Activated CD8-positive, alpha-beta memory T cell treated with anti-CD3 and anti-CD28 coated beads for 1 hour (primary cell): ENCODE measurements at places on chromosomes 3 and 15.

- no peak for DNase-seq
Observed at GRCh38 chr3:5126586-5126985, 4.5 kb downstream of the ARL8B start.

GRCh38 chr3:15321349-15321748 lies 11.0 kb downstream of the SH3BP5 start:
- DNase-seq, result no peak

DNA sequence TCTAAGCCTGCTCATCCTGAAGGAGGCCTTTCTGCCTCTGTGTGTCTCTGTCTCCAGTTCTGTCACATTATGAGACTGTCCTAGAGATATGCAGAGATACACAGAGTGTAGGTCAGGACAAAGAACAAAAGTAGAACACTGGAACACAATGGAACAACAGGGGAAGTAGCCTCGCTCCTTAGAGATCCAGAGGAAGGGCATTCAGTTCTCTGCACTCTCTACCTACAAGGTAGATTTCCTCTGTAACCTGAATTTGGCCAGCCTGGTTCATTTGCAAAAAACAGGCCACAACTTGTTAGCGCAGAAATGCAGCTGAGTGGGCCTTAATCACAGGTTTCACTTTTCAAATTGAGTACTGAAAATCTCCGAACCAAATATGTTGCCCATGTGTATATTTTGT lies 19.4 kb downstream of the NEK10 start:
- DNase-seq, result no peak

DNA sequence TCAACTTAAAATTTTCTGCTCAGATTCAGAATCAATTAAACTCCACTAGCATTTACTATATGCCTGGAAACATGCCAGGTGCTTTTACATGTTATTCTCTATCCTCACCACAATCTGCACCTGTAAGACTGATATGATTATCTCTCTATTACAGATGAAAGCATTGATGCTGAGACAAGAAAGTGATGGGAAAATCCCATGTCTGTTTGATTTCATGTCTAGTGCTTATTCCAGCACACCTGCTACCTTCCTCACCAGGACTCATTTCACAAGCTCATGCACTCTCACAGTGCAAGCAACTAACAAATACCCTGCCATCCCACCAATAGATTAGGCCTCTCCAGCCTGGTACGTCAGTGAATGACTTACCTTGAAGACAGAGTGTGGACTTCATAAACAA lies 25.0 kb upstream of the BCL6 start:
- DNase-seq, result no peak

DNA sequence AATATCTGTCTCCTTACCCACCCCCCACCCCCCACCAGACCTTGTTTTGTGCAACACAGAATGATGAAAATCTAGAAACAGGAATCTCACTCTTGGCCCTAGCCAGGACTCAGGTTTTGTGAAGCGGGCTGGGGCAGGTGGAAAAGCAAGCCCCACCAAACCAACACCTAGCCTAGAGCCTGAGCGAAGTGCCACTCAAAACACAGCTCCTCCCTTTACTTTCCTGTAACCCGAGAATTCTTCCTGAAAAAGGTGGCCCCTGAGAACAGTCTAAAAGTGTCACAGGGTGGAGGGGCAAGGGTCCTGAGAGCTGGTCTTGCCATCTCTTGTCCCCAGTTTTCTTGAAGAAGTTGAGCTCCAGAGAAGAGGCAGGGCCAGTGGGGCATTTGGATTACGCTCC lies 17.4 kb upstream of the RPUSD3 start:
- no peak for DNase-seq

- DNase-seq, result no peak
Observed at GRCh38 chr3:142502187-142502985, 54.5 kb upstream of the XRN1 start.

DNA sequence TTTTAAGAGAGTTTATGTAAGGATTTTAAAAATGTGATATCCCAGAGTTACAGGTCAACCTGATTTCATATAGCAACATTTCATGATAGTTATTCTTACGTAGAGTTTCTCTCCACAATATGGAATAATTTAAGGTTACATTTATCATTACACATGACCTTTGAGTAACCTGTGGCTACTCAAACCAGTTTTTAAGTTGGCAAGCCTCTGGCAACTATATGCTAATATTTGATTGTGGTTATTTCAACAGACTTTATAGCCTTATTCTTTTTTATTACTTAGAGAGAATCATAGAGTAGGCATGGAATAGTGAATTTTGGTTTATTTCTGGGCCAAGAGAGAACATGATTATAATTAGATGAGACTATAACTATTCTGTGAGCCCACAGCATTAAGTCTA lies 504.9 kb downstream of the NLGN1 start:
- DNase-seq, result no peak

DNA sequence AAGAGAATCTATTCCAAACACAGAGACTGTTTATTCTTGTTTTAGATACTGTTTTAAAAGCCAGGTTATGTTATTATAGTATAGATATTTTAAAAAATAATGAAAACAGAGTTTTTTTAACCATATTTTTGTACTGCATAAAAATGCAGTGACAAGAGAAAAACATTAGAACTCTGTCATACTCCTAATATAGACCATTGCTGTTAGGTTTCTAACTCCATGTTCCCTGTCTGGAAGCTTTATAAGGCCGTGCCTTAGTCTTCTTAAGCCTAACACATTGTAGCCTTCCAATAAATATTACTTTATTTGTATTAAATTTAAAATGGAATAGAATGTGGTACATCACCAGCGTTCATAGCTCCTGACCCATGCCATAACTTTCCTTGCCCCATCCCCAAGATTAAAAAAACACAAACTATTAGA lies 53.2 kb downstream of the MBNL1 start:
- no peak for DNase-seq

DNA sequence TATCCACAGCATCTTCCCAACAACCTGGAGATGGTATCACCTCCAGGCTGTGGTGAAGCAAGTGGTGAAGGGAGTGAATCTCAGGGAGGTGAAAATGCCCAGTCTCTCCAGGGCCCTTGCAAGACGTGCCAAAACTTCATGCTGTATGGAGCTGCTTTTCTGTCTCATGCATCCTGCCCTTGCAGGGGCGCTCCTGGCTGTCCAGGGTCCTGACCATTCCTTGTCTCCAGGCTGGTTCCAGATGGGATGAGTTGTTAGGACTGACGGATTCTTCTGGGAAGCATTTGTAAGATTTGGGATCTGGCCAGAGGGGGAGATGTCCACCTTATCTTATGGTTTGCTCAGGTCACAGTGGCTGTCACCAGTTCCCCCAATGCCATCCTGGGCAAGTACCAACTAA lies 15.8 kb downstream of the TGM4 start:
- no peak for DNase-seq

GRCh38 chr3:187401856-187402255 lies 33.7 kb downstream of the RTP4 start:
- no peak for DNase-seq

DNA sequence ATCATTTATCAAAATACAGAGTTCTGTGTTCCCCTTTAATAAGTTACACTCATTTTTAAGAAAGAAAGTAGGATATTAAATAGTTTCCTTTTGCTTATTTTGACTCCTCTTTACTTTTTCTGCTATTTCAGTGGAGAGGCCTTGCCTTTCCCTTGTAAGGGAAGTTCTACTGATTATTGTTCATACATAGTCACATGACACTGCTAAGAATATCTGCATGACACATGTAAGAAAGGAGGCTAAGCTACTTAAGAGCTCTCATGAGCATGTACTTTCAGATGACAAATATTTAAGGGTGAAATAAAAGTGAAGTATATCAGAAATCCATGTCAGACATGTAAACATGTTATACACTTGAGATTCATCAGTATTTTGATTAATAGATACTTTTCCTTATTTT lies 39.0 kb downstream of the MYRIP start:
- no peak for DNase-seq

DNA sequence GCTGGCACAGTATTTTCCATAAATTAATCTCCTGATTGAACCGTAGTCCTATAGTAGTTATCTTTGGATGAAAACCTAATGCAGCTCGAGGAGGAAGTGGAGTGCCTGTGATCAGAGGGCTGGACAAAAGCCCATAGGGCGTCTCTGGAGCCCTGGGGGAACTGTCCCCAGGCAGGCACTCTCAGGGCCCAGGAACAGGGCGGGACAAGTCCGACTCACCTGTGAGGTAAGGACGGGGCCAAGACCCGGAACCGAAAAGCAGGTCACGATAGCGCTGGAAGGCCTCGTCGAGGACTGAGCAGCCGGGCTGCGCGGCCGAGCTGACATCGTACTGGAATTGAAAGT lies 341 bp downstream of the HEXA start:
- DNase-seq, result peak; percentile 6
